Pulmonary artery endothelial cell (primary cell): ENCODE measurements at places on chromosomes 7 and 10. TPM values are rescaled to one million over a fixed set of nuclear protein-coding genes. Genes with fewer than 3 reads are reported as not detected.

The PRPS1L1 gene
- total RNA-seq: not detected in 2 replicates

The NYAP1 gene
- 2.0 and 4.2 TPM in 2 replicates for total RNA-seq

The TSPAN12 gene
- 33.3 and 34.0 TPM in 2 replicates for total RNA-seq

DNA sequence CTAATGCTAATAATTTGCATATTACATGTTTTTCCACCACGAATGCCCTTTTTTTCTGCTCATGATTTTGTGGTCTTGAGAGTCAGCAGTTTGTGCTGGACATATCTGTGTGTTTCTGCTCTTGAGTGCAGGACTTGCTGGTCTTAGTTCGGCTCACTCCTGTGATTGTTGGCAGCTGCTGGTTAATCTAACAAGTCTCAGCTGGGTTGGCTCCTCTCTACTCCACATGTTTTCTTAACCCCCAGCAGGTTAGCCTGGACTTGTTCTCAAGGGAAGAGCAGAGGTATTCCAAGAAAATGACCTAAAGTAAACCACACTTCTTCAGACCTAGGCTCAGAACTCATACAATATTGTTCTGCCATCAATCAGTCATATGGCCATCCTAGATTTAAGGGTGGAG lies 1238.9 kb downstream of the XPNPEP1 start:
- no peak for DNase-seq

The ERLIN1 gene
- 61.8 and 84.4 TPM in 2 replicates for total RNA-seq

DNA sequence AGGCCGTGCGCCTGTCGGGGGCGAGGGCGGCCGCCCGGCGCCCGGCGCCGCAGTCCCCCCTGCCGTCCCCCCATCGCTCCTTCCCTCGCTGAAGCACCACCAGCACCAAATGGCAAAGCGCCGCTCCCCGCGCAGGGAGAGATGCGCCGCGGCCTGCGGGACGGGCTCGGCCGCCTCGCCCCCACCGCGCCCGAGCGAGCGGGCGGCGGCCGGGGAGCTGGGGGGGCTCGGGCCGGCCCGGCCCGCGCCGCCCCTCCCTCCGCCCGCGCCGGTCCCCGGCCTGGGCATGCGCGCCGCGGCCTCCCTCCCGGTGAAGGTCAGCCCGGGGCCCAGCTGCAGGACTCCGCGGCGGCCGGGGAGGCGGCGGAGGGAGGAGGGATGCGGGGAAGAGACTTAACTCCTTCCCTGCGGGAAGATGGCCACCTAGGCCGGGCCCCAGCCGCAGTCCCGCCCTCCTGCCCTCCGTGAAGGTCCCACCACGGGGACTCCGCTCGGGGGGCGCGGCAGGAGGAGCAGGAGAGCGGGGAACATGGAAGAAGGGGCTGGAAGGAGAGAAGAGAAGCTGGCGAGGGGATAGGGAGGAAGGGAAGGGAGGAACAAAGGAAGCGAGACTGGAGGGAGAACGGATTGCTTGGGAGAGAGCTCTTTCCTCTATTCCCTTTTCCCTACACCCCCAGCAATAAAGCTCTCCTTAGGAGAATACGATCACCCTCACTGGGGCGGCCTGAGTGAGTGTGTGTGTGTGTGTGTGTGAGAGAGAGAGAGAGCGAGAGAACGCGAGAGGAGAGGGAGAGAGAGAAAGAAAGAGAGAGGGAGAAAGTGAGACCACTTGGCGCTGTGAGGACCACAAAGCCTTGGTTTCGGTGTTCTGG lies 3.4 kb upstream of the SMARCD3 start:
- DNase-seq: no peak

The NUTM2B gene
- total RNA-seq: 0.07 and 0.11 TPM in 2 replicates

DNA sequence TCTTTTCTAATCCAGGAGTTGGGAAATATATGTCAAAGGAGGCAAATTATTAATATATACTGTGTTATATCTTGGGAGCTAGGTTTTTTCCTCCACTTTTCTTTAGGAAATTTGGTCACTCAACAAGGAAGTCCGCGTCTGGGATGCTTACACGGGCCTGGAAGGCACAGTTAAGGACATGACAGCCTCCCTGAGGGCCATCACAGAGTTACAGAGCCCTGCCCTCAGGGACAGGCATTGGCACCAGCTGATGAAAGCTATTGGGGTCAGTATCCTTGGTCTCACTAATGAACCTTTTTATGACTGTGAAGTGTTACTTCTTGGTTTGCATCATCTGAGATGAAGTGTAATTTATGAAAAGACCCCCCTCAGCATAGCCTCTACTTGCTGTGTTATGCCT lies 74.7 kb downstream of the DNAH11 start:
- DNase-seq: no peak

GRCh38 chr10:43407148-43407575 lies 1.8 kb downstream of the HNRNPF start:
- DNase-seq: no peak

The SOSTDC1 gene
- not detected in 2 replicates for total RNA-seq

GRCh38 chr10:109837384-109837783 lies 85.9 kb downstream of the XPNPEP1 start:
- DNase-seq: no peak

DNA sequence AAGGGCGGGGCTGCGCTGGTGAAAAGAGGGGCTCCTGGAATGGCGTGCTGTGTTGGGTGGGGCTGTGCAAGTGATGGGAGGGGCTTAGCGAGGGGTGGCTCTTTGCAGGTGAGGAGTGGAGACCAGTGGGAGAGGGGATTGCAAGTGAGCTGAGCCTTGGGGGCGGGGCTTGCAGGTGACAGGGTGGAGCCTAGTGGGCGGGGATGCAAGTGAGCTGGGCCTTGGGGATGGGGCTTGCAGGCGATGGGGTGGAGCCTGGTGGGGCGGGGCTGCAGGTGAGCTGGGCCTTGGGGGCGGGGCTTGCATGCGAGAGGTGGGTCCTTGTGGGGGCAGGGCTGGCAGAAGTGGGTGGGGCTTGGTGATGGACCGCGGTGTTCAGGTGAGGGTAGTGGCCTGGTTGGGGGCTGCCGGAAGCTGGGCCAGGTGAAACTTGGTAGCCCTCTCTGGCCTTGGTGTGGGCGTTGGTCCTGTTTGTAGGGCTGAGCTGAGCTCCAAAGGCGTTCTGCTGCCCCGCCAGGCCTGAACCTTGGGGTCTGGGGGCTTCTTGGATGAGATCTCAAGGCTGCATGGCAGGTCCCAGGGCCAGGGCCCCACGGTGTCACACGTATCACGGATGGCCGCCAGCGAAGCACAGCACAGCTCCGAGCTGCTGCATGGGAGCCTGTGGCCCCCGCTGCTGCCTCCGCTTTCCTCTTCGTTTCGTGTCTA lies 743 bp upstream of the PITRM1 start:
- no peak for DNase-seq

The CHST12 gene
- 7.5 and 8.3 TPM in 2 replicates for total RNA-seq

GRCh38 chr10:44587488-44588318 lies 202.8 kb upstream of the CXCL12 start:
- DNase-seq: no peak

DNA sequence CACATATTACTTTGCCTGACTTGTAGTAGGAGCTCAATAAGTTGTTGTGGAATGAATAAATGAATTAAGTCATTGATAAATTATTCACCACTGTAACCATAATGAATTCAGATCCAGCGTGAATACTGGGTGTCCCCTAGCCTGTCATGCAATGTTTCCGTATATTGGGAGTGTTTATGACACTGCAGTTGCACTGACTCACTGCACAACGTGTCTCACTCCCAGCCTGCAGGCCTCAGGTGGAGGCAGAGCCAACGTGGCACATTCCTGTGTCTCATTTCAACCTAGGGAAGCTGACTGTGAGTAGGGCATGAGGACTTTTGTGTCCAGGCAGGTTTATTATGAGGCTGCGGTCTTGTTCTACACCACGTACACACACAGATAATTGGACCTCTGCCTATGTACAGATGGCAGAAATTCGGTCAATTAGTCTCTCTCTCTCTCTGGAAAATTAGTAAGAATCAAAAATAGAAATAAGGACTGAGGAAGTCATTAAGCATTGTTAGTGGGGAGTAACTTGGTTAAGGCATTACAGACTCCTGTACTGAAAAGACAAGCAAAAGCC lies 299.1 kb upstream of the IGFBP3 start:
- no peak for DNase-seq

The ZPBP gene
- total RNA-seq: not detected in 2 replicates

The ADGRA1 gene
- total RNA-seq: not detected in 2 replicates

DNA sequence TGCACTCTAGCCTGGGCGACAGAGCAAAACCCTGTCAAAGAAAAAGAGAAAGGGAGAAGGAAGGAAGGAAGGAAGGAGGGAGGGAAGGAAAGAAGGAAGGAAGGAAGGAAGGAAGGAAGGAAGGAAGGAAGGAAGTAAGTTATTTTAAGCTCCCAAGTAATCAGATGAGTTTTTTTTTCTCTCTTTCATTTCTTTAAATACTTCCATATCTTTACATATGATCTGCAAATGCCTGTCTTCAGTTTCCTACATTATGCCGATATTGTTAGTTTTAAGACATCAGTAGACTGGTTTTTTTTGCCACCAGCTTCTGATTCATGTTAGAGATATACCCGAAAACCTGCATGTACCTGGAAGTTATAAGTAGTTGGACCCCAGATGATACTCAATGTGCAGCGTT lies 172.6 kb upstream of the FZD1 start:
- DNase-seq: no peak
